OCI-LY7 (cell line): ENCODE measurements at places on chromosomes 7 and 10.

GRCh38 chr10:7662522-7662921 lies 4.2 kb downstream of the ITIH5 start:
- no peak for DNase-seq

DNA sequence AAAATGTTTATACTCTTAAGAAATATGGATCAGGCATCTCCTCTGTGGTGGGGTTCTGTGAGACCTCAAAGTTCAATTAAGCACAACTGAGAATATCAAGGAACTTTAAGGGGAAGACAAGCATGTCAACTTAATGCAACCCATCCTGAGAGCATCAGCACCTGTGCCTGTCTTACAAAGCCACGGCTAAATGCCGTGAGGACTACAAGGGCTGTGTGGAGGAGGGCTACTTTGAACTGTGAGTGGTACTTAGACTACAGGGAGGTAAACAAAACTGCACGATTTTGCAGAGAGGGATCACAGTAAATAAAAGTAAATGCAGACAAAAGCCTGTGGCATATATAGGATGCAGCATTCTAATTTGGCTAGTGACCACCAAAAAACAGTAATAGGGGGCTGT lies 139.1 kb downstream of the ATE1 start:
- no peak for DNase-seq

- DNase-seq: no peak
Observed at GRCh38 chr10:63518690-63519288, 2.4 kb upstream of the REEP3 start.

DNA sequence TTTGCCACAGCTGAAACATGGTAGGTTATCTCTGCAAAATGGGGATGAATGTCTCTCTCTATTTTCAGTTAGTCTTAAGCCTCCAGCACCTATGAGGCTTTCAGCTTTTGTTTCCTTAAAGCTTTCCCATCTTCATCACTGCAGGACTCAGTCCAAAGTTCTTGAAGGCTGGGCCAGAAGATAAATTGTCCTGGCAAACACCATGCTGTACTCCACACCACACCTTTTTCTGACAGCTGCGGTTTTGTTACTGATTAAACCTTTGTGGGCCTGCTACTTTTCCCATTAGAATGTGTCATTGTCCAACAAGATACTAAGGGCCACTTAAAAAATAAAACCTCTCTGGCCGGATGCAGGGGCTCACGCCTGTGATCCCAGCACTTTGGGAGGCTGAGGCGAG lies 87.2 kb upstream of the A1CF start:
- no peak for DNase-seq

GRCh38 chr7:130669085-130669700 lies 645 bp upstream of the COPG2 start:
- DNase-seq: peak; percentile 11

GRCh38 chr7:139699640-139700504 lies 77.9 kb downstream of the HIPK2 start:
- DNase-seq: no peak

- no peak for DNase-seq
Observed at GRCh38 chr10:131399981-131400380, 88.5 kb upstream of the TCERG1L start.

GRCh38 chr10:14403881-14404623 lies 73.3 kb upstream of the FRMD4A start:
- DNase-seq: no peak

- DNase-seq: no peak
Observed at GRCh38 chr7:77913977-77914607, 115.5 kb downstream of the PHTF2 start.

DNA sequence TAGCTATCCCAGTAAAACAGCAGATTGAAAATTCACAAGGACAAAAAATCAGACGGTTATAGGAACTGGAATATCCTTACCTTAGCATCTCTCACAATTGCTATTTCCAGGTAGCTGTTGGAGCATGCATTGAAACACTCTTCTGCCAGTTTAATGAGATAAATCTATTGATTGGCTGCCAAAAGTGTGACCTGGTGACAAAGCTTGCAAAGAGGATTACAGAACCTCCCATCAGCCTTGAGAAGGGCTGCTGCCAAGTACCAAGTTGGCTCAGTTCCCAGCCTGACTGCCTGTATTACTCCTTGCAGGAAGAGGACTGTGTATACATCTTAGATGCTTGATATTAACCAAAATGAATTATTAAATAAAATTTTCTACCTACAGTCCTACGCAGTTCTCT lies 5.1 kb downstream of the PRLHR start:
- DNase-seq: no peak

DNA sequence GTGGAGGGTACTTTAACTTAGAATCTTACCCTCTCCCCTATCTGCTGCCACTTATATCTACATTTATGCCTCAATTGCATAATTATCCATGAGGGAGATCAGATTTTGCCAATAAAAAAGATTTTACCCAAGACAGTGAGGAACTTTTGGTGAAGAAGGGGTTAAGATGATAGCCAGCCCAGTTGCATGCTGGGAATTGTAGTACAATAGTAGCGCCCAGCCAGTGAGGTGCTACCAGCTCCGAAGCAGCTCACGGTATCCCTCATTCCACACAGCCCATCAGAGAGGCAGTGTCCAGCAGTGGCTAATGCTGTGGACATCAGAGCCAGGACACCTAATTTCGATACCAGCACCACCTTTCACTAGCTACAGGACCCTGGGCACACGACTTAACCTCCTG lies 5.9 kb upstream of the LGI1 start:
- peak; percentile 26 for DNase-seq

- DNase-seq: no peak
Observed at GRCh38 chr10:49419005-49419404, 23.1 kb upstream of the DRGX start.

DNA sequence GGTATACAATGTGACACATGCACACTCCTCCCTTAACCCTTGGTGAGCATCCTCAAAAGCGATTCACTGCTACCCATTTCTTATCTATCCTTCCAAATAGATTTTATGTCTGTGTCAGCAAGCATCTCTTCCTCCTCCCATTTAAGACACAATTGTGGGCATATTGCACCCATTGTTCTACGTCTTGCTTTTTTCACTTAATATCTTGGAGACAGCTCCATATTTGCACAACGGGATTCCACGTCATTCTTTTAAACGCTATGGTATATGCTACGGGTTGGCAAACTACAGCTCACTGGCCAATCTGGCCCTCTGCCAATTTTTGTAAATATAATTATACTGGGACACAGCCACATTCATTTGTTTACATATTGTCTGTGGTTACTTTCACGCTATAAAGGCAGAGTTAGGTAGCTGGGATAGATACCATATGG lies 88.6 kb downstream of the RNF216 start:
- DNase-seq: no peak

DNA sequence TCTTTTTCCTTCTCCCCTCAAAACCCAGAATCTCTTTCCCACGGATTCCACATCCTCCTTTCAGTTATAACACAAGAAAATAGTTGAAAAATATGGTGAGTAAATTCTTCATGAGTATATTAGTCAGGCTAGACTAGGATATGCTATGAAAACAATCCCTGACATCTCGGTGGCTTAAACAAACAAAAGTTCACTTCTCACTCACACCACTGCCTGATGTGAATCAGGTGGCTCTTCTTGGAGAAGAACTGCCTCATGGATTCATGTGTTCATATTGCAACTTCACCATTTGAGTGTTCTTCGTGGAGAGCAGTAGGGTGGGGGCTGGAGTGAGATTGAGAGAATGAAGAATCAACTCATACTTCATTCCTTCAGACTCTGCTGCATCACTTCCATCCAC lies 204.1 kb downstream of the PHF14 start:
- DNase-seq: no peak

- no peak for DNase-seq
Observed at GRCh38 chr10:11154333-11154732, 136.7 kb downstream of the CELF2 start.

DNA sequence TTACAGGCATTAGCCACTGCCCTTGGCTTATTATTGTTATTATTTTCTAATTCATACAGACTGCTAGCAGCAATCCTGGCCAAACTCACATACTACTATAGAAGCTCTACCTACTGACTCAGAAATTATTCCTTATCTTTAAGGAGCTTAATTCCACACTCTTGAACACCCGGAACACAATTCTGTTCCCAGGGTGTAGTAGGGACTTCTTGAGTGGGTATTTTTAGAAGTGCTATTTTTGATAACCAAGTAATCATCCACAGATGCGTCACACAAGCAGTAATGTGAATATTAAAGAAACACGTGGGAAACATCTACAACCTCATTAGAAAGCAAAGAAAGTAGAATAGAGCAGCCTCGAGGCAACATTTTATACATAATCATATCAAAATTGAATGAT lies 149.2 kb downstream of the PTEN start:
- no peak for DNase-seq

- DNase-seq: no peak
Observed at GRCh38 chr7:149020483-149020882, 7.8 kb downstream of the PDIA4 start.

DNA sequence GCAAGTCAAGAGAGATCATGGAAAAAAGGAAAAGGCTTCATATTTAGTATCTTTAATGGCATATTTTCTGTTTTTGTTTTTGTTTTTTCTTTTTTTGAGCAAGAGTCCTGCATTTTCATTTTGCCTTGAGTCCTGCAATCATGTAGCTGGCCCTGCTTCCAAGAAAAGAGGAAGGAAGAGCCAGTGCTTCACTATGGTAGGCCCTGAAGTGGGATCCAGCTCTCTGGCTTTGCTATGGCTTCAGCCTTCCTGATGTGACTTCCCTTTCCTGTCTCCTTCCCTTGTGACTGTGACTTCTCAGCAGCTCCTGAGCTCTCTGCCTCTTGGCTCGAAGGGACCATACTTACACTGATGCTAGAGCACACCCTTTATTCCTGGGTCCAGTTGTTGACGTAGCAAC lies 512.3 kb downstream of the INHBA start:
- DNase-seq: no peak

GRCh38 chr7:5354460-5355232 lies 69.0 kb downstream of the TNRC18 start:
- peak; percentile 25 for DNase-seq

- DNase-seq: no peak
Observed at GRCh38 chr7:70890147-70890969, 241.6 kb upstream of the GALNT17 start.

DNA sequence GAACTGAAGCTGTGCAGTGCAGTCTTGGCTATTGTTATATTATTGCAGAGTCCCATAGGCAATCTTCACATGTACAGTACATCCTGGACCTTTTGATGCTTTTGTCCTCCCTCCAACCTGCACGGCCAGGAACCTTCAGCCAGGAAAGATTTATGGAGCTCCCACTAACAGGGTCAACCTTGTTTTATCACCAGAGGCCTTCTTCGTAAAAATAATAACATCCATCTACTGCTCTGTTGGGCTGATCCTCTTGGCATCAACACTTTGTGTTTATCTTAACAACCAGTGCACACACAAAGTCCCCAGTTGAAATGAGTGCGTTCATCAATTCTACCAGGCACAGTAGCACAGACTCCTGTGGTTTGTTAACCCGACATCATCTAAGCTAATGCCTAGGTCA lies 72.4 kb downstream of the AGMO start:
- no peak for DNase-seq

- no peak for DNase-seq
Observed at GRCh38 chr7:107080099-107080505, 35.6 kb downstream of the PRKAR2B start.

DNA sequence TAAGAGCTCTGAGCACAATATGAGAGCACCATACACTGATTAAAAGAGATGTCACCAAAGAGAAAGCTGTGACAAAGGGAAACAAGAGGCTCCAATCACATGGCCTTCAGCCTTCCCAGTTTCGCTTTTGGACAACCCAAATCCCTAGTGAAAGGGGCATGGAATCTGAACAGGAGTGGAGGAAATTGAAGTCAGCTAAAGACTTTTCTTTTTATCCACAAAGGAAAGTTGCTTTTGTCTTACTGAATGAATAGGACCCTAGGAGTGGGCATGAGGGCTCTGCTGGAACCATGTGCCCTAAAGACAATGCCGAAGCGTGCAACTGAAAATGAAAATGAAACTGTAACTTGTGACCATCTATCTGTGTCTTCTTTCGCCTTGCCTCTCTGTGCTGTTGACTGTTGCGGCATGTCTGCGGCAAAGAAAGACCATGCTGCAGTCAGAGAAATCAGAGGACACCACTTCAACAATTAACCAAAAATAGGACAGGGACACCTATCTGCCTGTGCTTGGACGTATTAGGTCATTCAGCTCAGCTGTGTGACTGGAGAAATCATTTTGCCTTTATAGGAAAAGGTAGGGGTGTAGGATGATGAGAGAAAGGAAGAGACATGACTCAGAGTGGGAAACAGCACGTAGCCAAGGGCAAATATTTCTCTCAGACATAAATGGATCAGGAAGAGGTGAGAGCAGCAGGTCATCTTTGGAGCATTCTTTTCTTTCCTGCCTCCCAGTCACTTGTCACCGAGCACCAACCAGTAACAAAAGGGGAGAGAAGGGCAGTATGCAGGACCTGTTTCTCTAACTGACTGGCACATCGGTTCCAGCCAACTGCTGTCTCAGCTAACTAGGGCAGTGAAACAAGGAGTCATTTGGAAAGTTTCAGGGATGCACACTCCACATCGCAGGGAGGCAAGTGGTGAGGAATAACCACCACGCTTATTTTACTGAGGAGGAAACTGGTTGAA lies 12.3 kb downstream of the CAV2 start:
- DNase-seq: peak; percentile 47

DNA sequence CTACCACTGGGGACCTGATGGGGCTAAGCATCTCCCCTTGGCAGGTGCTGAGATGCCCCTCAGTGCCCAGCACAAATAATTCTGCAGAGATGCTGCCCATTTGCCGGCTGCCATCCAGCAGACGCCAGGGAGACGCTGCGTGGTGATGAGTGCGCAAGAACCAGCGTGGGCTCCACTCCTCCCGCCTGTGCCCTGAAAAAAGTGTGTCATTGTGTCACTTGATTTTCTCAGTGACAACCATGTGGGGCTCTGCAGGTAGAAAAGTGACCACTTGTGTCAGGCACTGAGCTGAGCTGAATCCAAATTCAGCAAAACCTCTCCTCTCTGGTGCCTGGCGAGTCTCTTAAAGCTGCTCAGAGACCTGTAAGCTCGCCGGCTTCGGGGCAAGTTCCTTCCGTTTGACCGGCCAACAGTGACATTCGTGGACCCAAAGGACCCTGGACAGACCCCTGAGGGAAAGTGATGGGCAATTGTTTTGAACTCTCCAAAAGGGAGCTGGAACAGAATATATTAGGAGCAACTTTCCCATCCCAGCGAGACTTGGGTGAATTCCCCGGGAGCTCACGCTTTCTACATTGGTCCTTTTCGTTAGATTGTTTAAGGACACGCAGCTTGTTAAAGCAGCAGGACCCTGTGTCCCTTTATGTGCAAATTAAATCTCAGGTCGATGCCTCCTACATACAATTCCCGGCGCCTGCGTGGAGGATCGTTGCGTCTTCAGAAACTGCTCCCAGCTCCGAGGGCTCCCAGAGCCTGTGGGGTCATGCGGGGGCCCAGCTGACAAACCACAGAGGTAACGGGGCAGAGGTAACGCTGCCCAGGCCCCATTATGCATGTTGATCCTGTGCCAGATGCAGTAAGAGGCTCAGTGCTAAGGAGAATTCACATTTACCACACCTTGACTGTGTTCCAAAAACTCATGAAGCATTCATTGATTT lies 332.7 kb downstream of the ADARB2 start:
- DNase-seq: no peak
